ENCODE measurements at places on chromosomes 4 and X. TPM values are rescaled to one million over a fixed set of nuclear protein-coding genes. Genes with fewer than 3 reads are reported as not detected.
A peak's percentile ranks its signal among the peaks of the same experiment; 100 is the strongest.

GRCh38 chr4:54723820-54724219 lies 66.1 kb downstream of the KIT start:
- H3K4me3 ChIP-seq: no peak overlapping the region
- DNase-seq: no peak
- H3K4me1 ChIP-seq: no peaks in the 10 kb centered on the region
- H3K27me3 ChIP-seq: no peaks in the 10 kb centered on the region
- no peaks in the 10 kb centered on the region for H3K36me3 ChIP-seq

- H3K4me3 ChIP-seq: no peak overlapping the region
- no peak for DNase-seq
- H3K36me3 ChIP-seq: no peaks in the 10 kb centered on the region
- no peak overlapping the region for H3K27ac ChIP-seq
- no peaks in the 10 kb centered on the region for H3K27me3 ChIP-seq
Measured at GRCh38 chrX:7987160-7988012, 60.2 kb upstream of the PNPLA4 start.

DNA sequence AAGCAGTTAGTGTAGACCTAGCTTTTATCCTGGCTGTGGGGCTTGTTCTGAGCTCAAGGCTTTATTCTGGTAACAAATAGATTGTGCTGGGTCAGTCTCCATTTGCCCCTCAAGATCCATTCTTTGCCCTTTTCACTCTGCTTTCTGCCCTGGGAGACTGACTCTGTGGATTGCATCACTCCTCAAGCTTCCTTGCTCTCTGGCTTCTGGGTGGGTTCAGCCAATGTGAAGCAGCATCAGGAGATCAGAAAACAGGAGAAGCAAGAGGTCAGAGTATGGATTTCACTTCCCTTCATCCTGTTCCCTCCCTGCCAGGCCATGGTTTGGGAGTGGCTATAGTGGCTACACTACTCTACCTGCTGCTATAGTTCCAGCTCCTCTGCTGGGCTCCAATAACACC lies 184.1 kb upstream of the NDP start:
- no peaks in the 10 kb centered on the region for H3K36me3 ChIP-seq
- no peaks in the 10 kb centered on the region for H3K4me1 ChIP-seq
- H3K27me3 ChIP-seq: no peaks in the 10 kb centered on the region

DNA sequence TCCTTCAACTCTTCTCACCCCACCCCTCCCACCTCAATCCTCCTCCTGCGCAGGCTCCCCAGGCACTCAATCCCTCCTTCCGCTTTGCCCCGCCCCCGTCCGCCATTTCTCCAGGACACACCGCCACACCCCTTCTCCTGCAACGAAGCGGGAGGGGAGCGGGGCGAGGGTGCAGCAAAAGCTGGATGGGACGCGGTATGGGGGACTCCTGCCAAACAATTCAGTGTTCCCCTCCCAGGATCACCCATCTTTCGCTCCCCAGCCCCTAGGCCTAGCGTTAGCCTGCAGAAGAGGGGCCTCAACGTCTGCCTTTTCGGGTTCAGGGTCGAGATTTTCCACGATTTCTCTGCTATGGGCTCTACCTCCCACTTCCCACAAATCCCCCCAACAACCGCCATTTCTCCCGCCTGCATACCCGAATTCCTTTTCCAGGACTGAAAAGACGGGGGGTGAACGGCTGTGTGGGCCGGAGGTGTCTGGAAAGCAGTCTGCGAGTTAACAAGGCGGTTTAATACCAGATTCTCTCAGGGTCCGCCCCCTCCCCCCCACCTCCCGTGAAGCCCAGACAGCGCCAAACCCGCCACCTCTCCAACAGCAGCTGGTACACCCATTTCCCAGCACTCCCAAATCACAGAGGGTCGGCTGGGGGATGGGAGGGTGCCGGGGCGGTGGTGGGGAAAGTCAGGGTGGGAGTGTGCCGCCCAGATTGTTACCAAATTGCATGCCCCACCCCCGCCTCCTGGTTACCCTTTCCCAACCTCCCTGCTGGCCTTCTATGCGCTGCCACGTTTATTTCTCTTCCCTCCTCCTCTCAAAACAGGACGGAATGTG lies 774 bp downstream of the ARMCX2 start:
- H3K4me1 ChIP-seq: no peaks in the 10 kb centered on the region
- DNase-seq: peak; percentile 45
- peak overlapping the region; percentile 32 for H3K27ac ChIP-seq
- no peaks in the 10 kb centered on the region for H3K36me3 ChIP-seq
- peak overlapping the region; percentile 62 for H3K4me3 ChIP-seq
- H3K27me3 ChIP-seq: no peaks in the 10 kb centered on the region

- H3K4me1 ChIP-seq: no peaks in the 10 kb centered on the region
- no peaks in the 10 kb centered on the region for H3K27me3 ChIP-seq
- no peak for DNase-seq
- H3K27ac ChIP-seq: no peak overlapping the region
- no peaks in the 10 kb centered on the region for H3K36me3 ChIP-seq
- no peak overlapping the region for H3K4me3 ChIP-seq
Measured at GRCh38 chrX:155959018-155959587, 38.4 kb upstream of the IL9R start.

- H3K27ac ChIP-seq: no peak overlapping the region
- no peak for DNase-seq
- H3K4me1 ChIP-seq: no peaks in the 10 kb centered on the region
Measured at GRCh38 chr4:103171006-103171405, 27.1 kb downstream of the CENPE start.

TMEM192 gene
- total RNA-seq: 28.9 TPM

- no peaks in the 10 kb centered on the region for H3K27me3 ChIP-seq
- no peaks in the 10 kb centered on the region for H3K36me3 ChIP-seq
- DNase-seq: no peak
Measured at GRCh38 chr4:7763788-7764187, 175.9 kb downstream of the AFAP1 start.

GRCh38 chr4:103934178-103934789 lies 214.5 kb upstream of the TACR3 start:
- no peaks in the 10 kb centered on the region for H3K36me3 ChIP-seq
- no peak overlapping the region for H3K27ac ChIP-seq
- no peaks in the 10 kb centered on the region for H3K4me1 ChIP-seq
- DNase-seq: no peak
- no peaks in the 10 kb centered on the region for H3K27me3 ChIP-seq

CT45A3 gene
- total RNA-seq: not detected

DNA sequence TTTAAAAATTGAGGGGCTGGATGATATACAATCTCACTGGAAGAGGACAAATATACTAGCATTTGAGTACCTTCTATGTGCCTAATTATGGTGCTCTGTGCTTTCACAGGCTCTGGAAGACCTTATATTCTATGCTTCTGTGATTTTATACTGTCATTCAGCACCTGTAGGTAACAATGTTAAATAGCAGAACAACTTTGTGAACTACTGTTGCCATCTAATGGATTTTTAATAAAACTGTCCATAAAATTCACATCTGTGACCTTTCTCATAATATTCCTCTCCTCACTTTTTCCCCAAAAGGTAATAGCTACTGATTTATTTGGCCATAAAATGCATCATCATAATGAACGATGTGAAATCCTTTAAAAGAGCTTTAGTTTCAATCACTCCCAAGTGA lies 21.9 kb downstream of the POU3F4 start:
- no peak overlapping the region for H3K27ac ChIP-seq
- H3K4me1 ChIP-seq: no peaks in the 10 kb centered on the region
- no peak for DNase-seq
- no peaks in the 10 kb centered on the region for H3K36me3 ChIP-seq
- H3K27me3 ChIP-seq: no peaks in the 10 kb centered on the region

DNA sequence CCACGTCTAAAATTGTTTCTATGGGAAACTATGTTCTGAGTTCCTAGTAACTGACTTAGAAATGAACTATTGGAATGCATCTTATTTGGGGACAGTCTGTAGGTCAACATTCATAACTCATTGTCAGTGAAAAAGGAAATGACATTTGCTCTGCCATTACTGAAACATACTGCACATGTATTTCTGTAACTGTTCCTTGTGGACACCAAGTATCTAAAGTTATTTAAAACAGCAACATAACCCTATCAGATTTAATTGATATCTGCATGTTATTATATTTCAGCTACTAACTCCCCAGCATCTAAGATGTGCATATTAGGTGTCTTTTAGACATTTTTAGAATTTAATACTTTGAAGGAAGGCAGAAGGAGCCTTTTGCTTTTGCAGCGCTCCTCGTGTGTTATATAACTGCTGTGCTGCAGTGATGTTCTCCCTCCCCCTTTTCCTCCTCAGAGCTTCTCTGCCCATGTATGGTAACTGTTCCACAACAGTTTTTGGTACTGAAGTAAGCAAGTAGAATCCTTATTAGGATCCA lies 37.2 kb upstream of the TMEM131L start:
- H3K4me1 ChIP-seq: peaks cover 7% of the 10 kb centered on the region
- H3K27me3 ChIP-seq: no peaks in the 10 kb centered on the region
- no peaks in the 10 kb centered on the region for H3K36me3 ChIP-seq

HSFX4 gene
- not detected for total RNA-seq

DNA sequence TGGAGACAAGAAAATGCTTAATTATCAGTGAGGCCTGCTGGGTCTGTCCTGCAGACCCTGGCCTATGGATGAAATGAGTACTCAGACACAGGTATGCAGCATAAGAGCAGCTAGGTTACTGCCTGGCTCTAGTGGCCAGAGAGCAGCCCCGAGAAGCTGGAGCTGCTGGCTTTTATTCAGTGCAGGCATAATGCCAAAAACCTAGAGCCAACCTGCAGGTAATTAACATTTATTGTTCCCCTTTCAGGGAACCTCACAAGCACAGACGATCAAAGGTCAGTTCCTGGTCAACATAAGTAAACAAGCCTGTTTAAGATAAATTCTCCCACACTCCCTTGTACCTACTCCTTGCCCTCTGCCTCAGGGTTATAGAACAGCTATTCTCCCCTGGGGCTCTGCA lies 13.3 kb downstream of the IDS start:
- DNase-seq: no peak
- no peaks in the 10 kb centered on the region for H3K36me3 ChIP-seq
- no peaks in the 10 kb centered on the region for H3K4me1 ChIP-seq
- no peak overlapping the region for H3K27ac ChIP-seq

MSANTD1 gene
- total RNA-seq: 0.36 TPM

DNA sequence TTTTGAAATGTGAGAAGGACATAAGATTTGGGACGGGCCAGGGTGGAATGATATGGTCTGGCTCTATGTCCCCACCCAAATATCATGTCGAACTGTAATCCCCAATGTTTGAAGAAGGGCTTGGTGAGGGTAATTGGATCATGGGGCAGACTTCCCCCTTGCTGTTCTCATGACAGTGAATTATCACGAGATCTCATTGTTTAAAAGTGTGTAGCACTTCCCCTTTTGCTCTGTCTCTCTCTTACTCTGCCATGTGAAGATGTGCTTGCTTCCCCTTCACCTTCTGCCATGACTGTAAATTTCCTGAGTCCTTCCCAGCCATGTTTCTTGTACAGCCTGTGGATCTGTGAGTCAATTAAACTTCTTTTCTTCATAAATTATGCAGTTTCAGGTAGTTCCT lies 17.5 kb downstream of the MTMR8 start:
- no peak overlapping the region for H3K4me3 ChIP-seq
- no peak overlapping the region for H3K27ac ChIP-seq
- H3K27me3 ChIP-seq: no peaks in the 10 kb centered on the region

DNA sequence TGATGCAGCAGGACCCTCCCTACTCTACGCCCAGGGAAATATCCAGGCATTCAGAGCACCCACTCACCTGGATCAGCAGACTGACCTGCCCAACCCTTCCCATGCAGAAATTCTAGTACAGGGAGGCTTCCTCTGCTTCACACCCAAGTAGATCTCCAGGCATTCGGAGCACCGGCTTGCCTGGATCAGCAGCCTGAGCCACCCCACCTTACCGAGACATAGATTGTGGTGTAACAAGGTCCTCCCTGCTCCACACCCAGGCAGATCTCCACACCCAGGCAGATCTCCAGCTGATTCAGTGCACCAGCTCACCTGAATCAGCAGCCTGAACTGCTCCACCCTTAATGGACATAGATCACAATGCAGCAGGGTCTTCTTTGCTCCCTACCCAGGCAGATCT lies 215.1 kb upstream of the CPEB2 start:
- no peaks in the 10 kb centered on the region for H3K36me3 ChIP-seq
- H3K27me3 ChIP-seq: no peaks in the 10 kb centered on the region
- no peak overlapping the region for H3K27ac ChIP-seq
- no peaks in the 10 kb centered on the region for H3K4me1 ChIP-seq

TMEM150C gene
- total RNA-seq: 7.5 TPM

MED14 gene
- total RNA-seq: 19.8 TPM

DNA sequence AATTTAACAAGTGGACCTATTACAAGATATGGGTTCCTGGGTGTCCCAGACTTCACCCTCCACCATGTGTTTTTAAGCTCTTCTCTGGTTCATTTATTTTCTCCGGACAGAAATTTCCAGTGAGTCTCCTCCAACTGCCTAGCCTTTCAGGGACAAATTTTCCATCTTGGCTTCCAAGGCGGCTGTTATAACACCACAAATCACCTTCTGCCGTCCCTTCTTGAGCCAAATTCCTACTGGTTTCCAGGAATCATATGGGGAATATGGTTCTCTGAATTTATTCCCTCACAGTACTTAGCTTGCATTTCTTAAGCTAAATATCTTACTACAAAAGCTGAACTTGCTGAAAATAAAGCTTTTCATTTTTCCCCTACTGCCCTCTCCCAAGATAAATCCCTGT lies 18.8 kb downstream of the NEXMIF start:
- no peak overlapping the region for H3K27ac ChIP-seq
- H3K36me3 ChIP-seq: no peaks in the 10 kb centered on the region
- no peaks in the 10 kb centered on the region for H3K27me3 ChIP-seq
- no peaks in the 10 kb centered on the region for H3K4me1 ChIP-seq
- DNase-seq: no peak

DNA sequence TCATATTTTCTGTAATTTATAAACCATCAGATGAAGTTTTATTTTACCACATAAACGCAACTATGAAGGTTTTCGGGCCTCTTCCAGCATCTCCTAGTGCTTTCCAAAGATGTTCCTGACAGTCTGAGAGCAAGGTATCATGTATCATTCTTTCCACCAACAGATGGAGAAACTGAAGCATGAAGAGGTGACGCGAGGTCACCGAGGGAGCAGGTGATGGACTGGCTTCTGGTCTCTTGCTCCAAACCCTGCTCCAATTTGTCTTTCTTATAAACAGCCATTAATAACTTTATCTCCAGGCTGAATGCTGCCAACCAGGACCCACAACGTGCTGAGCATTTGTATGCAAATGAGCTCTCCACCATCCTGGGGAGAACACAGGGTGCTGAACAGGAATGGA lies 86.3 kb upstream of the MAML3 start:
- H3K4me1 ChIP-seq: peaks cover 38% of the 10 kb centered on the region
- no peak for DNase-seq
- no peak overlapping the region for H3K4me3 ChIP-seq
- no peak overlapping the region for H3K27ac ChIP-seq

OCRL gene
- 10.0 TPM for total RNA-seq

DNA sequence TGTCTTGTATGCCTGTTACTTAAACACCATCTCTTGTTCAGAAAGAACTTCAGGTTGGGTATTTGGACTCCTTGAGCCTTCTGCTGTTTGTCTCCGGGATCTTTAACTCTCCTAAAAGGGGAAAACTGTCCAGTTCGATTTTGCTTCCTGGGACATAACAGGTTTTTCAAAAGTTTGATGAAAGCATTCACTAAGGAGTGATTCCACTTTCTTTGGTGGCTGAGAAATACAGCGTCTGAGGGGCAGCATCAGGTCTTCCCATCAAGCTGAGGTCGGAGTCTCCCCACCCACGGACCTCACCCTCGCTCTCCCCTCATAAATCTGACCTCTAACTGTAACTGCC lies 1.4 kb downstream of the AFAP1 start:
- no peaks in the 10 kb centered on the region for H3K4me1 ChIP-seq
- peaks cover 19% of the 10 kb centered on the region for H3K27me3 ChIP-seq
- peak overlapping the region; percentile 77 for H3K27ac ChIP-seq
- H3K4me3 ChIP-seq: peak overlapping the region; percentile 74

GRCh38 chr4:73129319-73129718 lies 59.8 kb upstream of the COX18 start:
- H3K4me1 ChIP-seq: peaks cover 3% of the 10 kb centered on the region
- no peak overlapping the region for H3K27ac ChIP-seq
- no peak for DNase-seq
- H3K36me3 ChIP-seq: peaks cover 32% of the 10 kb centered on the region
- H3K27me3 ChIP-seq: no peaks in the 10 kb centered on the region
- no peak overlapping the region for H3K4me3 ChIP-seq
